Neural progenitor cell (in vitro differentiated cells): ENCODE measurements at places on chromosomes 1 and 21. TPM values are rescaled to one million over a fixed set of nuclear protein-coding genes. Genes with fewer than 3 reads are reported as not detected.

DNA sequence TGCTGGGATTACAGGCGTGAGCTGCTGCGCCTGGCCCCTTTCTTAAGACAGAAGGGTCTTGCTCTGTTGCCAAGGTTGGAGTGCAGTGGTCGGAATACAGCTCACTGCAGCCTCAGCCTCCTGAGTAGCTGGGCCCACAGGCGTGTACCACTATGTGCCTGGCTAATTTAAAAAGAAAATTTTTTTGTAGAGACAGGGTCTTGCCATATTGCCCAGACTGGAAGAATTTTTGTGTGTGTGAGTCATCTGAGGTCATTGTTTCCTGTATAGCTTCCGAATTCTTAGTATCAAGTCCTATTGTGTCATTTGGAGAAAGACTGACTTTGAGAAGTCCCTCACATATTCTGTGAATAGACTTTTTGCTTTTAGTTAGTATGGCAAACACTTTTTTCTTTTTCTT is 4.7 kb downstream of the SZRD1 start:
- no peak overlapping the region for H3K4me3 ChIP-seq
- no peak for DNase-seq
- no peaks in the 10 kb centered on the region for H3K36me3 ChIP-seq
- H3K4me1 ChIP-seq = peaks cover 21% of the 10 kb centered on the region
- H3K27me3 ChIP-seq = no peaks in the 10 kb centered on the region
- H3K27ac ChIP-seq = no peak overlapping the region

The UBE2U gene
- not detected in 2 replicates for total RNA-seq

GRCh38 chr21:26587736-26588201 is 14.7 kb upstream of the CYYR1 start:
- H3K4me3 ChIP-seq = no peak overlapping the region
- DNase-seq = no peak
- no peaks in the 10 kb centered on the region for H3K36me3 ChIP-seq
- no peaks in the 10 kb centered on the region for H3K4me1 ChIP-seq

The KRTAP10-1 gene
- not detected in 2 replicates for total RNA-seq

DNA sequence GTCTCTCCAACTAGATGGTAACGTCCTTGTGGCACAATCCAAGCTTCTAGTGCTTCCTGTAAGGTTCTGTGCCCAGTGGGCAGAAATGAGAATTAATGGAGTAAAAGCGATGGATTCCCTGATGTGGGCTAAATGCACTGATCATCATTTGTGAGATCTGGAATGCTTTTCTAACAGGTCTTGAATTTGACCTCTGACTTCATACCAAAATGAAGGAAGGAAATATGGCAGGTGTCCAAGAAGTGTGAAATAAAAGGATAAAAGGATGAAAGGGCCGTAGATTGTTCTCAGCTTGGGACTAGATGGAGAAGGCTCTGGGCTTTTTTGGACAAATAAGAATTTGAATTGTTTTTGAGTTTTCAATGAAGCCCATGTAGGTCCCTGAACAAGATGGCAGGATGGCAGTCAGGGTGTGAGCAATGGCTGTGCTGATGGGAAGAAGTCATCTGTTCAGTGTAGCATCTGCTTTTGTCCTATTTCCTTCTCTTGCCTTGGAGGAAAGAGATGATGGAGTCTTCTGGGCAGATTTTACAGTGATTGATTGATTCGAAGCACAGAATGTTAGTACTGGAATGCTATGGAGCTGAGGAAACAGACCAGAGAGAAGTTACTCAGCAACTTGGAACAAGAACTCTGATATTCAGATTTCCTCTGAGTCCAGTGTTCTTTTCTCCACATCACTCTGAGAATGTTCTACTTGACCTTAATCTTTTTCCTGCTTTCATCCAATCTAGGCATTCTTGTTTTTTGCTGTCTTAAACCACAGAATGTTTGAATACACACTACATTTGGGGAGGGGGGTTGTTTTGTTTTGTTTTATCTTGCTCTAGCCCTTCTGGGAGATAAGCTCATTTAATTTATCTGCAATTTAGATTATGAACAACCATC is 286.0 kb downstream of the HLX start:
- no peaks in the 10 kb centered on the region for H3K27me3 ChIP-seq
- no peak overlapping the region for H3K4me3 ChIP-seq
- DNase-seq = no peak
- no peak overlapping the region for H3K27ac ChIP-seq
- H3K4me1 ChIP-seq = peaks cover 43% of the 10 kb centered on the region
- no peaks in the 10 kb centered on the region for H3K36me3 ChIP-seq

DNA sequence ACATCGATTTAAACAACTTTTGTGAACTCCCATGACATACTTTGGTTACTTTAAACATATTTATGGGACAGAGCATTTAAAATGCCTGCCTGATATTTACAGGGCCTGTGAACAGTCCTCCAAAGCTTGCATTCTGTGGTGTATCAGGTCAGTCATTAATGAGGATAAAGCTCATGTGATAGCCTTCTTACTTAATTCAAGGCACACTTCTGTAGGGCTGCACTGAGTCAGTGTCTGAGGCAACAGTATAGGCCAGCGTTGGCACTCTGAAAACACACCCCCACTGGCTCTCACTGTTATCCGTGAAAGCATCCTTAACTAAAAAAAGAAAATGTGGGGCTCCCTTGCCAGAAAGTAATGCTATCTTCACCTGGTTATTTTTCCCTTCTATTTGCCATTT is 200.0 kb downstream of the NFIA start:
- no peak overlapping the region for H3K27ac ChIP-seq
- H3K27me3 ChIP-seq = no peaks in the 10 kb centered on the region
- no peaks in the 10 kb centered on the region for H3K36me3 ChIP-seq
- no peak for DNase-seq
- no peak overlapping the region for H3K4me3 ChIP-seq
- peaks cover 35% of the 10 kb centered on the region for H3K4me1 ChIP-seq

The REG4 gene
- total RNA-seq = not detected in 2 replicates

GRCh38 chr1:217425422-217425821 is 205.5 kb downstream of the GPATCH2 start:
- peak; percentile 23 for DNase-seq
- peaks cover 19% of the 10 kb centered on the region for H3K4me1 ChIP-seq
- no peak overlapping the region for H3K4me3 ChIP-seq
- H3K36me3 ChIP-seq = no peaks in the 10 kb centered on the region

DNA sequence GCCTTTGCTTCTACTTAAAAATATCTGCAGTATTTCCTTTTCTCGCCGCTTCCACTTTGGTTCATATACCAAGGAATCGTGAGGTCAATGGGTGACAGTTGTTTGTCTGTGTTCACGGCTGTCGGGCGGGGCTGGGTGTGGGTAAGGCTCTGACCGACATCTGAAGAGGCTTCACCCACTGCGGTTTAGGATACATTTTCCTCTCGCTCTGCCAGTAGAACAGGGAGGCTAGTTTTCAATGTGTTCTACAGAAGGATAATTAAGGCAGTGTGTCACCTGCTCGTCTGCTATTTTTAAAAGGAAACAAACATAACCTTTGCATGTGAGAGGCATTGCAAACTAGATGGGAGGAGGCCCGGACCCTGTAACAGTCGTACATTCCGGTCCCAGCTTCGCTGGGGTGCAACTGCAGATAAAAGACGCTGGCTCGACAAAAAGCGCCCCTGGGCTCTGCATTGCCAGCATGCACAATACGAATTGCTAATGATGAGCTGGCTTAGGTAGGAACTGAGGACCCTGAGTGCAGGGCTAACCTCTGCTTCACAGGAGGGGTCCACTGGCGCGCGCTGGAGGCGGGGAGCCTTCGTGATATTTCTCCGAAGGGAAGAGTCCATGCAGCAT is 8.5 kb upstream of the ERG start:
- no peaks in the 10 kb centered on the region for H3K4me1 ChIP-seq
- H3K36me3 ChIP-seq = no peaks in the 10 kb centered on the region
- no peaks in the 10 kb centered on the region for H3K27me3 ChIP-seq
- no peak overlapping the region for H3K4me3 ChIP-seq
- H3K27ac ChIP-seq = no peak overlapping the region

DNA sequence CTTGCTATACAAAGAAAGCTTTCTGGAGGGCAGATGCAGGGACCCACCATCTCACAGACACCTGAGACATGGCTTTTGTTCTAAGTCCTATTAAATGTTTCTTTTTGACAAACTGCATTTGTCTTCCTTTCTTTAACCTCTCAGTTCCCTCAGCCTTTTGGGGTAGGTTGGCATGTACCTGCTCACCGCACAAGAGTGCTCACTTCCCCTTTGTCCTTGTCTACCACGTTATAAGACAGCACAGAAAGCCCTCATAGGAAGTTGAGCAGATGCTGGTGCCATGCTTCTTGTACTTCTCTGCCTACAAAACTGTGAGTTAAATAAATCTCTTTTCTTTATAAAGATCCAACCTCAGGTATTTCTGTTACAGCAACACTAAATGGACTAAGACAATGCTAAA is 31.9 kb upstream of the RGS21 start:
- no peaks in the 10 kb centered on the region for H3K36me3 ChIP-seq
- no peak for DNase-seq
- H3K27ac ChIP-seq = no peak overlapping the region
- no peak overlapping the region for H3K4me3 ChIP-seq
- no peaks in the 10 kb centered on the region for H3K4me1 ChIP-seq

GRCh38 chr21:41663805-41664788 is 102.8 kb downstream of the RIPK4 start:
- no peaks in the 10 kb centered on the region for H3K4me1 ChIP-seq
- H3K4me3 ChIP-seq = no peak overlapping the region
- DNase-seq = peak; percentile 33
- no peaks in the 10 kb centered on the region for H3K36me3 ChIP-seq
- H3K27me3 ChIP-seq = no peaks in the 10 kb centered on the region
- H3K27ac ChIP-seq = no peak overlapping the region

The AADACL3 gene
- not detected in 2 replicates for total RNA-seq

GRCh38 chr1:2194319-2194897 is at the start of gene FAAP20:
TSS of gene FAAP20 (minus strand) at chr1:2194772. CDS start at chr1:2194749, 23 bp downstream.
- peaks cover 22% of the 10 kb centered on the region for H3K4me1 ChIP-seq
- no peaks in the 10 kb centered on the region for H3K27me3 ChIP-seq
- no peaks in the 10 kb centered on the region for H3K36me3 ChIP-seq
- DNase-seq = peak; percentile 88
- H3K4me3 ChIP-seq = peak within 1 kb of the TSS; percentile 64

The KDM5B gene
- 219 and 283 TPM in 2 replicates for total RNA-seq

- peaks cover 14% of the 10 kb centered on the region for H3K4me1 ChIP-seq
- no peak overlapping the region for H3K4me3 ChIP-seq
- H3K27ac ChIP-seq = no peak overlapping the region
- no peaks in the 10 kb centered on the region for H3K36me3 ChIP-seq
- no peaks in the 10 kb centered on the region for H3K27me3 ChIP-seq
These were observed 238.4 kb downstream of the NPHP4 start for GRCh38 chr1:5753549-5754421.

DNA sequence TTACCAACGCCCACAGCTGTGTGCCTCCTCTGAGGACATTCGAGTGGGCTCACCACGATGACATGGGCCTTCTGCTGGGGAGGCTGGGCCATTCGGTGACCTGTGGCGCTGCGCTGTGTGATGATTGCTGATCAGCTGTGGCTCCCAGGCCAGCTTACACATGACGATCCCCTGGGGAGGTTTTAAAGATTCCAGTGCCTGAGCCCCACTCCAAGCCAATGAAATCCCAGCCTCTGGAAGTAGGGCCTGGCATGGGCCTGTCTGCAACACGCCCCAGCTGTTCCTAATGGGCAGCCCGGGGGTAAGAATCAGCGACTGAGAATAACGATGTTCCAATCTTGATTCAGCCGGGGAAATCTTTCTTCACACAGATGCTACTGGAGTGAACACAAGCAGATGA is 153.7 kb downstream of the KCNJ6 start:
- no peak overlapping the region for H3K4me3 ChIP-seq
- no peaks in the 10 kb centered on the region for H3K27me3 ChIP-seq
- no peaks in the 10 kb centered on the region for H3K36me3 ChIP-seq
- H3K27ac ChIP-seq = no peak overlapping the region
